ENCODE measurements at places on chromosomes 7 and 10.

GRCh38 chr10:100917071-100917470 lies 4.3 kb downstream of the SLF2 start:
- no peak for DNase-seq

DNA sequence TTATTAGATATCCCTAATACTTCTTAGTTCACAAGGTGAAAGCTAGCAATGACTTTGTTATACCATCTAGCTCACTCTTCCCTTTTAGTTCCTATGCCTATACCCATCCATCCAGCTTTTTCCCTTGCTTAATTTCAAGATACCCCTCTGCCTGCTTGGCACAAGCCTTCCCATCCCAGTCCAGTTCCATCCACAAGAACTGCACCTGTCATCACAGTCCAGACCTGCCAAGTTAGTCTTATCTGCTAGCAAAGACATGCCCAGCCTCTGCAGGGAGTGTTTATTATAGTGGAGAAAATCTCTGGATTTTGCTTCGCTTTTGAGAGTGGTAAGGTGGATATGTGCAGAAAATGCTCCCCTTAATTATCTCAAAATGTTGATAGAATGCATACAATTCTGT lies 158.2 kb downstream of the ST7 start:
- no peak for DNase-seq

GRCh38 chr7:131056007-131056406 lies 271.7 kb upstream of the MKLN1 start:
- DNase-seq = no peak

DNA sequence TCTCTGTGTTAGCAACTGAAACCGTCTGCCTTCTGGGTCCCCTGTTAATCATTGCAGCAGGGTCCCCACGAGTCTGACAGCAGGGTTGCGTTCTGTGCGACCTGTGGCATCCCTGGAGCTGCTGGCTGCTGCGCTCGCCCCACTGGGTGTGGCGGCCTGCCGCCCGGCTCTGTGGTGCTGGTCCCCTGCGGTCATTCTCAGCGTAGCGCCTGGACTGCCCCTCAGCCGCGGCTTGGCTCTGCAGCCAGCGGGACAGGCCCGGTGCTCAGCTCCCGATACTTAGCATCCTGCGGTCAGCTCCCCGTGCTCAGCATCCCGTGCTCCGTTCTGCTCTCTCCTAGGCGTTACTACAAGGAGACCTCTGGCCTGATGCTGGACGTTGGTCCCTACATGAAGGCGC lies 35.0 kb downstream of the LHPP start:
- DNase-seq = no peak

DNA sequence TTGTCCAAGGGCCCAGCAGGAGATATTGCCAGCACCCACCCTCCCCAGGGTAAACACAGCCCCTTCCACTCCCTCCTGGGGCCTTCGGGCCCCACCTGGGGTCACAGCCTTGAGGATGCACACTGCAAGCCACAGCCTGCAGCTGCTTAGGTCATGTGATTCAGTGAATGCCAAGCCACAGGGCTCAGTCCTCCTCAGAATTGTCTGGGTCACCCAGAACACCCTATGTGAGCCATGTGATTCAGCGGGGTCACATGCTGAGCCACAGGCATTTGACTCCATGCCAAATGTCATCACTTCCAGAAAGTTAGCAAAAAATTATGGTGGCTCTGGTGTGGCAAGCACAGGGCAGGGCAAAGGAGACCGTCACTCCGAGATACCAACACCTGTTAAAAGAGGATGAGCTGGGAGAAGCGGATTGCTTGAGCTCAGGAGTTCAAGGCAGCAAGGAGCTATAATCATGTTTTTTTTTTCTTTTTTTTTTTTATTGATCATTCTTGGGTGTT lies 17.2 kb upstream of the PSAP start:
- DNase-seq = no peak

- DNase-seq = no peak
These were observed 552.5 kb upstream of the MBL2 start for GRCh38 chr10:53325066-53325465.

DNA sequence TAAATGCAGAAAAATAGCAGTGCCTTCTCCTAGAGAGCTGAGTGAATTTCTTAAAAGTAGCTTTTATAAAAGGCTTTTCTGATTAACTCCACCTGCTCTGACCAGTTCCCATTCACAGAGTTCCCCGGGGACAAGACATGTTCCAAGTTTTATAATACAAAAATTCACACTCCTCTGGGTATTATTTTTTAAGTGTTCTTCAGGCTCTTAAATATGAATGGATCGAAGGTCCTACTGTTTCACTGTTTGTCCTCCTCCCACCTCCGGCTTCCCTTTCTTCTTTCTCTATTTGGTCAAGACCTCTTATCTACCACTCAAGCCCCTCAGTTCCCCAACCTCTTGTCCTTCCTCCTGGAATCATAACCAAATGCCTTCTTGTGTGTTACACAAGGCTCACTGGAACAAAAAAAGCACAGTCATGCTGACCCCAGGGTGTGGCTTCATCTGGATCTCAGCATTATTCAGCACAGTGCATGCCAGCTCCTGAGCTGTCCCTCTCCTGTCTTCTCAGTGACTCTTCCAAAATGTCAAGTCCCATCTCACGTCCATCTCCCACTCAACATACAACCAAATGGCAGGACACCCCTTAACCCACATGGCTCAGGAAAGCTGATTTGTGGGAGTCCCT lies 222.4 kb downstream of the SORCS1 start:
- DNase-seq = no peak

DNA sequence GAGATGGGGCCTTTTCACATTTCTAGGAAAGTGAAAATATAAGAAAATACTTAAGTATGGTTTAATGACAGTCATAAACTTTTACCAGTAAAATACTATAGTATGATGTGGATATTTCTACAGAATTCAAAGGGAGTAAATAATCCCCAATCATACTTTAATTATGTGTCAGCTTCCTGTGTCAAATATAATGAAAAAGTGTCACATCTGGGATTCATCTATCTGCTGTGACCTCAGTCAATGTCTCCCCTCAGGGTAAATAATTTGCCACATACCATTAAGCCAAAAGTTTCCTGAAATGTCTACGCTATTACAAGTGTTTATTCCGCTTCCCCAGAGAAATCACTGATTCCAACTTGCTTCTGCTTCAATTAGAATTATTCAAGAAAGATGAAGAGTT lies 110.5 kb downstream of the ITGA8 start:
- DNase-seq = no peak

DNA sequence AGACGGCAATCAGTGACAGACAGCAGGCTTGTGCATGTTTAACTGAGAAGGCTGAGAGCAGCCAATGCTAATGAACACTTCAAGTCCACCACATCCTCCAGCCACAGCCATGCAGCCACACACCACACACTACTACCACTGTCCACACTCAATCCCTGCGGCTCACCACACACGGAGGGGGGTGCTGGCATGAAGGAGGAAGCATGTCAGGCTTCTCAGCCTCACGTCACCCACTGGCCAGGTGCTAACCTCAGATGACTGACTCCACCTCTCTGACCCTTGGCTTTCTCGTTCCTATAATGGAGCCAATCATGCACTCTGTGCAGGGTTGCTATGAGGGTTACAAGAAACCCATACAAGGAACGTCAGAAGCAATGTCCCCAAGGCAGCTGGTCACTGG lies 165.4 kb upstream of the RNF32 start:
- DNase-seq = no peak

GRCh38 chr10:121449482-121449924 lies 148.7 kb downstream of the FGFR2 start:
- DNase-seq = no peak

DNA sequence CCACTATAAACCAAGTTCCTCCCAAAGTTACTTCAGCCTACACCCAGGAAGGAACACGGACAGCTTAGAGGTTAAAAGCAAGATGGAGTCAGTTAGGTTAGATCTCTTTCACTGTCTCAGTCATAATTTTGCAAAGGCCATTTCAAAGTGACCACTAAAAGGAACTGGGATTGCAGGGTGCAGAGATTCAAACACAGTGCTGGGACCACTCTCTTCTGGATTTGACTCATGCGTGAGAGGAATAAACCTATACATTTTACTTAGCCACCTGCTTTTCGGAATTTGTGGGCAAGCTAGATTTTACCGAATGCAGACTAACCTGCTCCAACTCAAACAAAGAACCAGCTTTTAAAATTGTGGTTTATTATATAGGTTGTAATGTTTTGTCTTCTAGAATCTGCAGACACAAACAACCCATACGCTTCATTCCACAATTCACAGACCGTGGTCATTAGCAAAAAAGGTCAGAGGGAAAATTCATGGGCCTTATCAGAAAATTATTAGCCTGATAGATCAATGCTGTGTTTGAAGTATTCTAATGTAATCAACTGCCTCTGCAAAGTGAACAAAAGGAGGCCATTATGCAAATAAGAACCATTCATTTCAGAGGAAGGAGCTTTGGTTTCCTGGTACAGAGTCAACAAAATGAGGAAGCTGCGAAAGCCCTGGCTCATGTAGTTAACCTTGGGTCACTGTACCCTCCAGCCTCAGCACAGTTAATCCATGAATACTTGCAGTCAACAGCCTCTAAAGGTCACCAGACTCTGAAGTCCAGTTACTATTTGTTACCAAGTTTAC lies 342.7 kb upstream of the KLF6 start:
- no peak for DNase-seq

DNA sequence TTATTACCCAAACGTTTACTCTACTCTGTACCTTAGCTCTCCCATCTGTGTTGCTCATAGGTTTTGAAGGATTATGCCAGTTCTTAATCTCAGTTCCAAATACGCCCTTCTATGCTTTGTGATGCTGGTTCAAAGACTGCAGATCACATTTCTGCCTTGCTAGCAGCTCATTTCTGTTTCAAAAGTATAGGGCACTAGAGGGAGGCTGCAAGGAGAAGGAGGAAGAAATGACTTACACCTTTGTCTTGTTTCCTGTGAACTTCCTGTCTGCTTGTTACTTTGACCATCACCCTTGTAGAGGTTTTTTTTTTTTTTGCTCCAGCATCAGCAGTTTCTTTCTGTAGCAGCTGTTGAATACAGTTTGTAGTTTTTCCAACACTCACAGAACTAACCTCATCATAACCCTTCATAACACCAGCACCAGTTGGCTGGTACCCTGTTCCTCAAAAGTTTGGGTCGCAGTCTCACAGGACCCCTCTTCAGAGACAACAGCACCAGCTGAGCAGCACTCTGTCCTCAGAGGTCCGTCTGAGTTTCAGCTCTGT lies 16.5 kb downstream of the SLK start:
- no peak for DNase-seq

- no peak for DNase-seq
These were observed 39.4 kb downstream of the ADRB1 start for GRCh38 chr10:114083040-114083439.

DNA sequence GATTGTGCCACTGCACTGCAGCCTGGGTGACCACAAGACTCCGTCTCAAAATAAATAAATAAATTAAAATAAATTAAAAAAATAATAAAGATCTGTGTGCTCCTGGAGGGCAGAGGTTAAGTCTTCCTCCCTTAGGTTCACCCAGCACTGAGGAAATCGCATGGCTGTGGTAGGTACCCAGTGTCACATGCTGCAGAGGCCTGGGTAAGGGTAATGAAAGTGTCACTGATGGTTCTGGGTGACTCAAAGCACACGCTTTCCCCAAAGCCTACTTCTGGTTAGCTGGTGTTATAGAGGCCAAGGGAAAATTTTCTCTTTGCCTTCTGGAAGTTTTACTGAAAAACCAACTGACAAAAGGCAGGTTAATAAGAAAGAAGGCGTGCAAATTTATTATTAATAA lies 88.8 kb upstream of the ITGB1 start:
- DNase-seq = no peak

DNA sequence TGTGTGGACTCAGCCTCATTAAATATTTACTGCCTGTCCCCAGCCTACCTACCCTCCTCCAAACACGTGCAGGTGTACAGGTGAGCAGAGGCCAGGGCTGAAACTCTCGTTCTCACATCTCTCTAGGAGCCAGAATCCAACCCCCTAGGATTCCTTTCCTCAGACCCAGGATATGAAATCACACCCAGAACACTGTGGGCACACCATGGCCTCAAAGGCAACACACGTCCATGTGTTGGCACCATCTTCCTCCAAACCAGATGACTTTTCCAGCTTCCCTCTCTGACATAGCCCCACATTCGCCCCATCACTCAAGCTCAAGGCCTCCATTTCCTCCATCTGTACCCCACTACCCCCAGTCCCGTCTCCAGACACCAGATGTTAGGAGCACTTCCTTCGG lies 51.8 kb upstream of the DUSP5 start:
- DNase-seq = no peak

- no peak for DNase-seq
These were observed 524.1 kb downstream of the GLRX3 start for GRCh38 chr10:130660266-130660665.

- no peak for DNase-seq
These were observed 202.5 kb upstream of the AHR start for GRCh38 chr7:17095931-17096330.

- no peak for DNase-seq
These were observed 57.3 kb downstream of the ST7 start for GRCh38 chr7:117010375-117011133.

DNA sequence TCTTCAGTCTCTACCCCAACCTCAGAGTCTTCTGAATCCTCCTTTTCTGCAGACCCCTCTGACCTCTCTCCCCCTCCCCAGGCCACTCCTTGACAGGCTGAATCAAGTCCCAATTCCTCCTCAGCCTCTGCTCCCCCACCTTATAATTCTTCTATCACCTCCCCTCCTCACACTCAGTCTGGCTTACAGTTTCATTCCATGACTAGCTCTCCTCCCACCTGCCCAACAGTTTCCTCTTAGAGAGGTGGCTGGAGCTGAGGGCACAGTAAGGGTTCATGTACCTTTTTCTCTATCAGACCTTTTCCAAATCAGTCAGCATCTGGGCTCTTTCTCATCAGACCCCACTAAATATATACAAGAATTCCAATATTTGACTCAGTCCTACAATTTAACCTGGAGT lies 14.6 kb upstream of the LRRC61 start:
- no peak for DNase-seq

- DNase-seq = no peak
These were observed 256.7 kb downstream of the AGMO start for GRCh38 chr7:15305002-15305600.

GRCh38 chr7:41241641-41242040 lies 461.2 kb downstream of the INHBA start:
- no peak for DNase-seq

- no peak for DNase-seq
These were observed 127.4 kb downstream of the TACC2 start for GRCh38 chr10:122116331-122116730.
